ENCODE measurements at places on chromosomes 13 and 19. TPM values are rescaled to one million over a fixed set of nuclear protein-coding genes. Genes with fewer than 3 reads are reported as not detected.

The ZNF471 gene
- total RNA-seq: 3.1 TPM

The PBX4 gene
- not detected for total RNA-seq

The NAPA gene
- total RNA-seq: 107 TPM

The CCNA1 gene
- 0.37 TPM for total RNA-seq

The TMEM238 gene
- 0.35 TPM for total RNA-seq

The ATP1A3 gene
- not detected for total RNA-seq

DNA sequence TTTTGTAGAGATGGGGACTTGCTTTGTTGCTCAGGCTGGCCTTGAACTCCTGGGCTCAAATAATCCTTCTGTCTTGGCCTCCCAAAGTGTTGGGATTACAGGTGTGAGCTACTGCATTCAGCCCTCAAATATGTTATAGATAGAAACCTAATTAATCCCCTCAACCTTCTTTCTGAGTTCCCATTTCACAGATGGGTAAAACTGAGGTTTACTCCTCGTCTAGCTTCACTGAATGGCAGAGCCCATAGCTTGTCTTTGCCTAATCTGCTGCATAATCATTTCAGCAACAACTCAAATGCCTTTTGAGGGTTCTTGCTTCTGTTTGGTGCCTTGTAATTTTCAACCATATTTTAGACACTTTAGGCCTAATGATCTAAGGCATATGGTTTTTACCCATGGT, 36.0 kb upstream of the ADGRE1 start:
- H3K4me1 ChIP-seq: no peaks in the 10 kb centered on the region
- H3K27ac ChIP-seq: no peak overlapping the region
- no peaks in the 10 kb centered on the region for H3K27me3 ChIP-seq
- no peak overlapping the region for H3K4me3 ChIP-seq
- DNase-seq: no peak
- no peaks in the 10 kb centered on the region for H3K36me3 ChIP-seq

- H3K27me3 ChIP-seq: no peaks in the 10 kb centered on the region
- no peaks in the 10 kb centered on the region for H3K36me3 ChIP-seq
- H3K27ac ChIP-seq: no peak overlapping the region
- DNase-seq: no peak
Measured at GRCh38 chr13:73625562-73626339, 508.5 kb downstream of the KLF12 start.

GRCh38 chr19:13670846-13671245, 93.5 kb upstream of the MRI1 start:
- H3K4me1 ChIP-seq: no peaks in the 10 kb centered on the region
- no peak for DNase-seq
- H3K27me3 ChIP-seq: no peaks in the 10 kb centered on the region
- H3K36me3 ChIP-seq: no peaks in the 10 kb centered on the region
- no peak overlapping the region for H3K27ac ChIP-seq
- no peak overlapping the region for H3K4me3 ChIP-seq

DNA sequence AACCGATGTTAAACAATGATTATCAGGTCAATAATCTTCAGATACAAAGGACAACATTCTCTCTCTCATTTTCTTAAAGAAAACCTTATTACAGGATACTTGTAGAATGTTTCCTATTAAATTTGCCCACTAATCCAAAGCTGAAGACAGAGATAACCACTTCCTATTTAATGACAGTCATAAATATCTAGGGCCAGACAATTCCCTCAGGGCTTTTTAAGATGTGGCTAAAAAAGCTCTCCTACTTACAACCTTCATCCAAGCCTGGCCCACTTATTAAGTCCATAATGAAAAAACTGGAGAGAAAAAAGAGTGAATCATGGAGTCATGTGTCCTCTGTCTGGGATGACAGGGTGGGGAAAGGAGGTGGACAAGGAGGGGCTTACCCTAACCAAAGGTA, 235.9 kb downstream of the KLF12 start:
- peaks cover 8% of the 10 kb centered on the region for H3K4me1 ChIP-seq
- DNase-seq: no peak
- no peak overlapping the region for H3K27ac ChIP-seq
- H3K36me3 ChIP-seq: no peaks in the 10 kb centered on the region

DNA sequence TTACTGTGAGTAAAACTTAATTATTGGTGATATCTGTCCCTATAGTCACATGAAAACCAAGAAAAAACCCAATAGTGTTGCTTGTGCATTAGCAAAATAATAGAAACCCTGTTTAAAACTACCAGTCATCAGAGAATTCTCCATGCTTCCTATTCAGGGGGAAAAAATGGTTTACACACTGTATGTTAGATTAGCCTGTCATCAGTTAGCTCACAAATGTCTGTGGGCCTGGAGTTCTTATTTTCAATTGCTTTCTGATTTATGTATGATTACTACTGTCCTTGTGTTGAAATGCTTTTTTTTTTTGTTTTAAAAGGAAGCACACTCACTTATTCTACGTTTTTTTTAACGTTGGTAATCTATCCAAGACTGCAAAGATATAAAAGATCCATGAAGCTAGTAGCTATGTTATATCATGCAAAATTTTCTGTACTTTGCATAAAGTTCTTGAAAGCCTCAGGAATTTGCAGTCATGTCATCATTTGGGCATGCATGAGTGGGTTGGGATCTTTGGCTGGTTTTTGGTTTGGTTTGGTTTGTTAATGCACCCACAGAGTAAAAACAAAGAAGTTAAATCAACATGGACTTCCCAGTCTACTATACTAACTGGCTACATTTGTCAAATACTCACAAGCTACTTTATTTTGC, 25.9 kb downstream of the RXFP2 start:
- no peak overlapping the region for H3K27ac ChIP-seq
- no peak overlapping the region for H3K4me3 ChIP-seq
- peaks cover 22% of the 10 kb centered on the region for H3K27me3 ChIP-seq
- DNase-seq: no peak
- no peaks in the 10 kb centered on the region for H3K36me3 ChIP-seq

GRCh38 chr13:46202188-46202795, 9.4 kb upstream of the LRRC63 start:
- H3K4me3 ChIP-seq: no peak overlapping the region
- no peak for DNase-seq
- no peak overlapping the region for H3K27ac ChIP-seq
- H3K4me1 ChIP-seq: no peaks in the 10 kb centered on the region

GRCh38 chr13:67281466-67281865, 51.3 kb upstream of the PCDH9 start:
- no peak overlapping the region for H3K27ac ChIP-seq
- H3K4me3 ChIP-seq: no peak overlapping the region
- no peaks in the 10 kb centered on the region for H3K27me3 ChIP-seq

DNA sequence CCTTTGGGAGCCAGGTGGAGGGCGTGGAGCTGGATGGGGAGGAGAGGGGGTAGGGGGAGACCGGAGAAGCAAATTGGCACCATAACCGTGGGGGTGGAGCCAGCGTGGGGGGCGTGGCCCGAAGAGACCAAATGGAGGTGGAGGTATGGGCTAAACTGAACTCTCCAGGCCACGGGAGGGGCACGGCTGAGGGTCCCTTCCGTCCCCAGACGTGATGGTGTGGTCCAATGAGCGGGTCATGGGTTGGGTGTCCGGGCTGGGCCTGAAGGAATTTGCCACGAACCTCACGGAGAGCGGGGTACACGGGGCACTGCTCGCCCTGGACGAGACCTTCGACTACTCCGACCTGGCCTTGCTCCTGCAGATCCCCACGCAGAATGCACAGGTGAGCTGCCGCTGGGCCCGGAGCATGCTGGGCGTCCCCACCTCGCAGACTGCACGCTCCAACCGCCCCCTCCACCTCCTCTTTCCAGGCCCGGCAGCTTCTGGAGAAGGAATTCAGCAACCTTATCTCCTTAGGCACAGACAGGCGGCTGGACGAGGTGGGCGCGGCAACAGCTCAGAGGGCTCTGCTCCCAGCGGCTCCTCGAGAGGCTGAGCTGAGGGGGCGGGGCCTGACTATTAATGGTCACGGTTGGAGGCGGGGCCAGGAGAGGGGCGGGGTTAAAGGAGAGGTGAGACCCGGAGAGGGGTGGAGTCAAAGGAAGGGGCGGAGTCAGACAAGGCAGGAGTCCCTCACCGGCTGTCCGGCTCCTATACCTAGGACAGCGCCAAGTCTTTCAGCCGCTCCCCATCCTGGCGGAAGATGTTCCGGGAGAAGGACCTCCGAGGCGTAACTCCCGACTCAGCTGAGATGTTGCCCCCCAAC, 6.2 kb downstream of the HRC start:
- H3K27me3 ChIP-seq: peaks cover 5% of the 10 kb centered on the region
- H3K4me3 ChIP-seq: peak overlapping the region; percentile 61
- H3K27ac ChIP-seq: no peak overlapping the region
- peaks cover 28% of the 10 kb centered on the region for H3K4me1 ChIP-seq

DNA sequence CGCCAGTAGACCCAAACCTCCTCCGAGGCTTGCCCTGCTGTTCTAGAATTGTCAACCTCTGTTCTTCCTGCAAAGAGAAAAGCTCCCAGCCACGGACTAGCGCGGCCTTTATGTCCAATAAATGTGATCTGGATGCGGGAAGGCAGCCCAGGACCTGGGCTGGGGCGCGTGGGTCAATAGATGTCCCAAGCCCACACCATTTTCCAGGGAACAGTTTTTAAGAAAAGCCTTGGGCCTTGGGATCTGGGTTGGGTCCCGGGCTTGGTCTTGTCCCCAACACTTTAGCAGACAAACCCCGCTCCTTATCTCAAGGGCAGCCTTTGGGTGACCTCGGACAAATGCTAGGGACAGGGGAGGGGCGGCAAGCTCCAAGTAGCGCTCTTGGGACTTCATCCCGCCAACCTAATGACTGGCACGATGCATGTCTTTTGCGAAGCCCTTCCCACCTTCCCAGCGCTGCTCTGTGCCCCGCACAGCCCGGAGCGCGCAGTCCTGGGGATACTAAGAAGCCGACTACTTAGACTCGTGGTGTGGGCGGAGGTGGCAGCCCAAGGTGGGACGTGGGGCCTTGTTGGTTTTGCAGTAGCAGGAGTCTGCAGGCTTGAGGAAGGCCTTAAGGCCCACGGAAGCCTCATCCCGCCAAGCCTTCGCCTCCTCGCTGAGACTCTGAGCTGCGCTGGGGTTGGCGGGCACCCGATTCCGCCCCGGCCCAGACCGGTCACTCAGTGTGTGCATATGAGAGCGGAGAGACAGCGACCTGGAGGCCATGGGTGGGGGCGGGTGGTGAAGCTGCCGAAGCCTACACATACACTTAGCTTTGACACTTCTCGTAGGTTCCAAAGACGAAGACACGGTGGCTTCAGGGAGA, 10.8 kb downstream of the SOX21 start:
- peaks cover 93% of the 10 kb centered on the region for H3K27me3 ChIP-seq
- H3K36me3 ChIP-seq: no peaks in the 10 kb centered on the region
- no peak for DNase-seq

DNA sequence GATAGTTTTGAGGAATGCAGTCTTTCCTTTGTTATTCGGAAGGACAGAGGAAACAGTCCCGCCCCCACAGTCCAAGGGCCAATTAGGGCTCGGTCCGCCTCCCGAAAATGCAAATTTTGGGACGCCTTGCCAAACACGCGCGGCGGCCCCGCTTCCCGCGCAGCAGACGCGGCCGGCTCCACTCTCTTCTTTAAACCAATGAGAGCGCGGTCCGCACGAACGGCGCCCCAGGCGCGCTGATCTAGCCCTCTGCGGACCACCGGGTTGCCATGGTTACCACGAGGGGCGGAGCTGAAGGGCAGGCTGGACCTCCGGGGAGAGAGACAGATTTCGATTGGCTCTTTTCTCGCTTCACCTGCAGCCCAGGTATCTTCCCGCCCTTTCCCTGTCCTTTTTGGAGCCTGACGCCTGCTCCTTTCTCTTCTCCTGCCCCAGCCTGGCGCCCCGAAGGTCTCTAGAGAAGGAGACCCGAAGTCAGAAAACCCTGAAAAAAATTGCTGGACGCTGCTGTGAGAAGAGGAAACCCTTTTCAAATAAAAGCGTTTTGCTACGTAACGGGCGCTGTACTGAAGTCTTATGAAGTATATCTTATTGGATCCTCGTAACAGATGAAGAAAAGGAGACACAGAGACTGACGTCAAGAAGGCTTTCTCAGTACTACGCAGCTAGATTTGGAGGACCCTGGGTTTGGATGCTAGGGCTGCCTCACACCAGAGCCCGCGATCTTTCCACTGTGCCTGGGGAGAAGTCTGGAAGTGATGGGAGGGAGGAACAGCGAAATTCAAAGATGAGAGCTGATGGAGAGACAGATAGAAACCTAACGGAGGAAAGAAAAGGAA, 2.0 kb downstream of the PTH2 start:
- no peak overlapping the region for H3K4me3 ChIP-seq
- peaks cover 60% of the 10 kb centered on the region for H3K27me3 ChIP-seq
- H3K27ac ChIP-seq: no peak overlapping the region
- no peaks in the 10 kb centered on the region for H3K36me3 ChIP-seq
- DNase-seq: peak; percentile 50

GRCh38 chr13:24740014-24740890, 23.7 kb upstream of the RNF17 start:
- no peak overlapping the region for H3K4me3 ChIP-seq
- H3K36me3 ChIP-seq: no peaks in the 10 kb centered on the region
- no peaks in the 10 kb centered on the region for H3K4me1 ChIP-seq
- H3K27me3 ChIP-seq: peaks cover 3% of the 10 kb centered on the region
- DNase-seq: no peak
- no peak overlapping the region for H3K27ac ChIP-seq

DNA sequence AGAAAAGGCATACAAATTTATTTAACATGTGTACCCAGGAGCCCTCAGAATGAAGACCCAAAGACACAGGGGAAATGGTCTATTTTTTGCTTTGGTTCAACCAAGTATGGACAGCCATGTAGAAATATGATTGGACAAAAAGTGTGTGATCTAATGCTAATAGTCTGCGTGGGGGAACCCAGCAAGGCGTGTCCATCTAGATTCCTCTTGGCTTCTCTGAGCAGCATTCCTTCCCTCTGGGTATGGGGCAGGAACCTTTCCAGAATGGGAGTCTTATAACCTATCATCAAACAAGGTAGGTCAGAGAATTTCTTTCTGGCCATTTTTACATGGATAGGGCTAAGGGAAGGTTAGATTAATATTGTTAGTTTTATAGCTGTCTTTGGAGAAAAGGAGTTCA, 698.2 kb downstream of the FGF9 start:
- H3K4me1 ChIP-seq: no peaks in the 10 kb centered on the region
- H3K36me3 ChIP-seq: no peaks in the 10 kb centered on the region
- no peaks in the 10 kb centered on the region for H3K27me3 ChIP-seq

DNA sequence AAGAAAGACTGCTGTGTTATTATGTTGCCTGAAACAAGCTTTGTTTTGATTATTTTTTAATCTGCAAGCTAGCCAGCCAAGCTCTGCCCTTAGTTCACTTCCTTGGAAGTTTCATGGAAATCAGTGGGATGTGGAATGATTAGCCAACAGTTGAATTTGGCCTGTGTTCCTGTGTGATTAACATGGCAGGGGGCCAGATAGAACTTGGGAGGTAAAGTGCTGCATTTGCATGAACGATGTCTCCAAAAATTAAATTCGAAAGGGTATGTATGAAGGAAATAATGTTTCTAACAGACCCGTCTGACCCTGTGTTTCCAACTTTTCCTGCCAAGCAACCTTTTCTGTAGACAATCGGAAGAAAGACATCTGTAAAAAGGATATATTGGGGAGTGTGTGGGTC, 32.2 kb downstream of the UFM1 start:
- no peaks in the 10 kb centered on the region for H3K27me3 ChIP-seq
- no peaks in the 10 kb centered on the region for H3K4me1 ChIP-seq
- no peaks in the 10 kb centered on the region for H3K36me3 ChIP-seq
